ENCODE measurements at places on chromosomes 4 and X.

GRCh38 chr4:56755901-56756300 lies 65.6 kb downstream of the SPINK2 start:
- no peak for DNase-seq

GRCh38 chr4:156255230-156256007 lies 301.8 kb upstream of the CTSO start:
- no peak for DNase-seq

DNA sequence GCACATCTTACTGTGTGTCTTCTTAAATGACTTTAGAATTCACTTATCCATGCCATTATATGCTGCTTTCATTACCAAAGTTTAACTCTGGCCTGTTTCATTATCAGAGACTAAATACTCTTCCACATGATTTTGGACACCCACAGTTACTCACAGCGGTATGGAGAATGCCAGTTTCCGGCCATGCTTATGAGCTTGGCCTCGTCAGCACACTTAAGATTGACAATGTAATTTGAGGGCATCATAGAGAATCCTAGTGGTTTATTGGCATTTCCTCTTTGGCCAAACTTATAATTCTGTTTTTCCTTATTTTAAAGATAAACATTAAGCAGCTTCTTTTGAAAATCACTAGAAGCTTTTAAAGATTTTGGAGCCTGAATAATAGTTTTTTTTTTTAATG lies 104.5 kb downstream of the IRF2 start:
- no peak for DNase-seq

DNA sequence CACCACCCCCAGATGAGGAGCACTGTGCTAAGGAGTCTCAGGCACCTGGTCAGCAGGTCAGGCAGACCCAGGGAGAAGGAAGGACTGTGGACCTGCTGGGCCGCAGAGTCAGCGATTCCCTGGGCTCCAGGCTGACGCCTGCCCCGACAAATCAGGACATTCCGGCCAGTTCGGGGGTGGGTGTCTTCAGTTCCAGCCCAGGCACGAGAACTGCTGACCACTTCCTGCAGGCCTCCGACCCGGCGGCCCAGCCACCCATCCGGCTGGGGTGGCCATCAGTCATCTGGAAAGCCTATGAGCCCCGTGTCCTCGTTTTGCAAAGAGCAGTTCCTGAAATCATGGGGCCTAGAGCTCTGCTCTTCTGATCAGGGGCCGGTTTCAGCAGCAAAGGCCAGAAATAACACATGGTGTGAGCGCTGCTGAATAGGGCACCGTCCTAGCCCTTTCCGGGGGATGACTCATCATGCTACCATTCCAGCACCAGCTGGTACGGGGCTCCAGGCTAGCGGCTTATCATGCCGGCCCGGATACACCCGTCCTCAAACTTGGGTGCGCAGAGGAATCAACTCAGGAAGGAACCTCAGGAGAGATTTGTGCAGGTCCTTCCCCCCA lies 7.8 kb upstream of the SH3TC1 start:
- DNase-seq, result peak; percentile 44

DNA sequence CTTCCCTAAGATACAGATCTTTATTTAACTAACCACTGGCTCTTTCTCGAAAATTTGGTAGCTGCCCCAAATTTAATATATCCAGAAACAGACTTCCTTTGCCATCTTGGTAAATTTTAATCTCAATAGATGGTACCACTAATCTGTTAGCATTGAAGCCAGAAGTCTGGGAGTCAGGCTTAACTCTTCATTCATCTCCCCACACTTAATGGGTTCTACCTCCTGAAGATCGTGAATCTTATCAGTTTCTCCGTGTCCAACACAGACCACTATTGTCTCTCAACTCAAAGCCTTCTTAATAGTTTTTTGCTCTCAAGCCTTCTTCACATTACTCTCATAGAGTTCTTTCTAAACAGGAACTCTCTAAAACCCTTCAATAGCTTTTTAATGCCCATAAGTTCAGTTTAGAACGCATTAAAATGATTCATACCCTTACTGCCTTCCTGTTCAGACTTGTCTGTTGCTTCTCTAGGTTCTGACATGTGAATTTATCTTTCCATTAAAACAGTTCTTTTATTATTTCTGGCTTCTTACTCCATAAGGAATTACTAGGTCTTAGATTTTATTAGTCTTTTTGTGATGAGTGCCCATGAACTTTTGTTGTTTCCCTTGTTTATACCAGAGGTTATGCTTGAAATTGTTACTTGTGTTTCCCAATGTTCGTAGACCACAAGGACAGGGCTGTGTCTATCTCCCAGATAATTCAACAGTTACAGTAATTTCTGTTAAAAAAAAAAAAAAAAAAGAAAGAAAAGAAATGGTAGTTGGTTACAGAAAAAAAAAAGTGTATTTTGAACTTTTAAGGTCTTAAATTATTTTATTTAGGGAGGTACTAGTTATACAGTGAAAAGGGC lies 54.7 kb downstream of the SMARCAD1 start:
- DNase-seq, result no peak

GRCh38 chr4:152206185-152206584 lies 329.7 kb downstream of the FBXW7 start:
- no peak for DNase-seq

DNA sequence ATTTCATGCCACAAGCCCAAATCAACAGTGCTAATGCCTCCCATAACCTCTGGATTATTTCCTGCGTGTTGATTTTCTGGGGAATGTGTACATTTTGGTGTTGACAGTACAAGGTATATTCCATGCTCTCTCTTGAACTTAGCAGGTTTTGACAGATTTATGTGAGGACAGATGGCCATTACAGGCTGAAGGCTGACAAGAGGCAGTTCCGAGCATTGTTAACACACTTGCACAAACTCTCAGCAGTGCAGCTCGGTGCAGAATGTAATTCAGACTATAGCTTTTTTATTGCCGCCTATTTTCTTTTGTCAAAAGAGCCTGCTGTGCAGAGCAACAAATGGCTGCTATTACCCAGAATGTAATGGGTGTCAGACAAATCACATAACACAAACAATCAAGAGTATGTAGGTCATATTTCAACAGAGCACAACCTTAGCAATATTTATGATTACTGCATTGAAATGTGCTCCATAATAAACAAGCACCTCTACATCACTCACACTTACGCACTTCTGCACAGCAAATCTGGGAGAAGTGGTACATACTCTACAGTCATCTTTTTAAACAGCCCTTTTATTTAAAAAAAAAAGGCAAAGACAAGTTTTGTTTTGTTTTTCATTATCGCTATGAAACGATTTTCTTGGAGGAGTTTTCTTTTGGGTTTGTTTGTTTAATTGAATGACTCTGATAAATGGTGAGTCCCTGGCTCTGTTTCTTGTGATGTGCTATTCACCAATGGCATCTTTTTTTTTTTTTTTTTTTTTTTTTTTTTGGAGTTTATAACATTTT lies 71.6 kb downstream of the PPARGC1A start:
- no peak for DNase-seq

DNA sequence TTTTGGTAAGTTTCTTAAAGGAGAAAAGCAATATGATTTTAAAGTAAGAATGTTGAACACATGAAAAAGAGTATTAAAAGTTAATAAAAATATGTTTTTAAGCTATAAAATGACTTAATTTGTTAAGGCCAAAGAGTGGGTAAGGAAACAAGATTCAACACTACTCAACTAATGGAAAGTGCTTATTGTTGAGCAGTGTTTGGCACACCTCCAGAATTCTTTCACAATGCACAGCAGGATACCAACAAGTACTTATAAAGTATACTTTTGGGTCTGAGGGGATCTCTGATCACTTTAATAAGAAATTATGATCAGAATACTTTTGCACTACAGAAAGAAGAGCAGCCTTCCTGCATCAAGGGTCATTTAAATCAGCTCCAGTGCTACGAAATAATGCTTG lies 5.9 kb downstream of the LAMP2 start:
- no peak for DNase-seq

DNA sequence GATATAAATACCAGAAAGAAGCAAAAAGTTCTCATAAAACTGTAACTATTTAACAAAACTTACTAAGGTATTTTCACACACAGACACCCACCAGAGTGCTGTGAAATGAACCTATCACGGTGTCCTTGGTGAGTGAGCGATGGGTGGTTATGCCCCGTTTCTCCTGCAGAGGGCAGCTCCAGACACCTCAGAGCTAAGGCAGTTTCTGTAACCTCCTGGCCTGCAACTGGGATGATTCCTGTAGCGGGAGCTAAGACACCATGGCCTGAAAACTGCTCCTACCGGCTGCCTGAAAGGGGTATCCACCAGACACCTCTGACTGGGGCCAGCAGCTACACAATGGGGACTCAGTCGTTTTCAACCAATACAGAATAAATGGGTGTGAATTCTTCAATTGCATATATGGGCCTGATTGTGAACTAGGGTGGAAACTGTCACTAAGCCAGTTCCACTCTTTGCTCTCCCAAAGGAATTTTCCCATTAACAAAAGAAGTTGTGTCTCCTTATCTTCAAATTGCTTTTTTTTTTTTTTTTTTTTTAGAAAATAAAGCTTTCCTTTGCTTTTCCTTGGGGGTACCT lies 2375.8 kb upstream of the TENM3 start:
- DNase-seq, result peak; percentile 16

DNA sequence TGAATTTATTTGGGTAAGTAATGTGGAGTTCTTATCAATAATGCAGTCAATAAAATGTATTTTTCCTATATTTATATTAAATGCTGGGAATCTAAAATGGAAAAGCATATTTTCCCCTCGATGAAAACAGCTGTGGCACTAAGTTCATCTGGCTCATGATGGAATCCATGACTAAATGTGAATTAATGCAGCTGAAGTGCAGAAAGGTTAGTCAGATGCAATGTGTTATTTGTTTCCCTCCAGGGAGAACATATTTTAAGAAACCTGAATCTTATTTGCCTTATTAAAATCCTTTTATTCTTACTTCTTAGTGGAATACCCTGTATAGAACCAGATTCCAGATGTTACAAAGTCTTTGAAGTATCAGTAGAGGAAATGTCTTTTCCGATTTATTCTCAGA lies 247.9 kb downstream of the ARHGAP24 start:
- DNase-seq, result no peak

DNA sequence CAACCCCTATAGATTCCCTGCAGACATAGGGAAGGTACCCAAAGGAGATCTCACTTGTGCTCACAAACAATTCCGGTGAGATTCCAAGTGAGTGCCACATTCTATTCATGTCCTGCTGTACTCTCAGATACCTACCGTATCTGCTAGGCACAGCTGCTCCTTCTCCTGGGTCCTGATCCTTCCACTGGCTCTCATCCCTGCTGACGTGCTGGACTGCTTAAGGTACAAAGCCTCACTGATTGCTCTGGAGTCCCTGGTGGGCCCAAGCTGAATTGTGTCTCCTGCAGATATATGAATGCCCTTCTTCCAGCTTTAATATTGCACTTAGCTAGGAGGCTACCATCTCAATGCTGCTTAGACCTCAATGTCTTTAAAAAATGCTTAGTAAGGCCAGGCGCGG lies 2.4 kb downstream of the TCEAL1 start:
- no peak for DNase-seq

DNA sequence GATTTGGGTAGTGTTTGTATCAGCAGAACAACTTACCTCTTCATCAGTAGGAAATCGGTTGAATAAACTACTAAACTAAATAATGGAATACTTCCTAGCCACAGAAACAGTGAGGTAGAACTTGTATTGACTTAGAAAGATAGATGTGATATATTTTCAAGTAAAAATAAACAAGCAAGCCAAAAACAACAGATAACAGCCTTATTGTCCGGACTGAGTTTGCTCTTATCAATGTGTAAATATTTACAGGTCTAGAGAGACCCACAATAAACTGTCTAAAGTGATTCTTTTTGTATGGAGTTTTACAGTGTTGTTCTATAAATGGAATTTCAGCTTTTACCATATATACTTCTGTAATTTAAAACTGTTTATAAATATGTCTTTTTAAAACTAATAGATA lies 721.8 kb downstream of the ADGRL3 start:
- no peak for DNase-seq

DNA sequence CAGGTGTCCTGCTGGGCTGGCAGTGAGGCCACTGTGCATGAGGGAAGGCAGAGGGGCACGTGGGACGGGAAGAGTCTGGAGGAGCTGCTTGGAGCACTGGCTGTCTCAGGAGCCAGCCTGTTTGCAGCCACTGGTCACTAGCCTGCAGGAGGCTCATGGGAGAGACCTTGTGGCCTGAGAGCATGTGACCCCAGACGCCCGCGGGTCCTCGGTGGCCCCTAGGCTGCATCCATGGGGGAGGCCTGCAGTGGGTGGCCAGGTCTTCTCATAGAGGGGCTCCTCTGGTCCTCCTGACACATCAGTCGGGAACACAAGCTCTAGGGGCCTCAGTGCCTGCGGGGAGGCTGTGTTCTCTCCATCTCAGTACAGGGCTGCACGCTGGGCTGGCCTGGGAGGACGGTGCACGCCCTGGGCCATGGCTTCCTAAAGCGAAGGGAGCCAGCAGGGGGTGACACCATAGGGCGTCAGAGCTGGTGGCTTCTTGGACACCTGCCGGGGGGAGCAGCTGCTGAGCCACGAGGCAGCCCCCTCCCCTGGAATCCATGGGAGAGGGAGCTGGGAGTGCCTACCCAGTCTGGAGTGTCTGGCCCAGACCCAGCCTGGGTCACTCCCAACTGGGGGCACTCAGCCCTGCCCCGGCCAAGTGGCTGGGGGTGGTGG lies 12.3 kb downstream of the NAT8L start:
- no peak for DNase-seq

GRCh38 chrX:45142185-45142584 lies 58.5 kb downstream of the DIPK2B start:
- no peak for DNase-seq

- no peak for DNase-seq
These were observed at the start of gene FRMD7 for GRCh38 chrX:132127743-132128142. FRMD7 (minus strand) TSS chrX:132128020; CDS start chrX:132127844, 176 bp downstream.

- no peak for DNase-seq
These were observed 2.3 kb downstream of the ODAM start for GRCh38 chr4:70197842-70198241.

DNA sequence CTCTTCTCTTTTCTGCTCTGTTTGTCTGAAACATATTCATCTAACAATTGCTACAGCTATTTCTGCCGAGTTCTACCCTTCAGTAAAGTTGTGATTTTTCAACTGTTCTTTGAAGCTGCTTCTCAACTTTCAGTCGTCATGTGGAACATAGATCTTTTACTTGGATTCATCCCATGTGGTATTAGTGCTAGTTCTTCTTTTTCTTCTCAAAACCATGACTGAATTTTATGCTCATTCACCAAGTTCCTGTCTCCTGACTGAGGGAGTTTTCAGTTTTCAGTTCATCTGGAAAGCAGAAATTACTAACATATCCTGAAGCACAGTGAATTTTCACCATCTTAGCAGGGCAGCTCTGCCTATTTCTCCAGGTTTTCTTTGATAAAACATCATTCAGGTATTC lies 12.1 kb downstream of the ACSL4 start:
- DNase-seq, result no peak

- DNase-seq, result no peak
These were observed 8.0 kb upstream of the MSL3 start for GRCh38 chrX:11750046-11750445.

Data from GM12878 (cell line).